ENCODE measurements at places on chromosomes 3 and 15.

DNA sequence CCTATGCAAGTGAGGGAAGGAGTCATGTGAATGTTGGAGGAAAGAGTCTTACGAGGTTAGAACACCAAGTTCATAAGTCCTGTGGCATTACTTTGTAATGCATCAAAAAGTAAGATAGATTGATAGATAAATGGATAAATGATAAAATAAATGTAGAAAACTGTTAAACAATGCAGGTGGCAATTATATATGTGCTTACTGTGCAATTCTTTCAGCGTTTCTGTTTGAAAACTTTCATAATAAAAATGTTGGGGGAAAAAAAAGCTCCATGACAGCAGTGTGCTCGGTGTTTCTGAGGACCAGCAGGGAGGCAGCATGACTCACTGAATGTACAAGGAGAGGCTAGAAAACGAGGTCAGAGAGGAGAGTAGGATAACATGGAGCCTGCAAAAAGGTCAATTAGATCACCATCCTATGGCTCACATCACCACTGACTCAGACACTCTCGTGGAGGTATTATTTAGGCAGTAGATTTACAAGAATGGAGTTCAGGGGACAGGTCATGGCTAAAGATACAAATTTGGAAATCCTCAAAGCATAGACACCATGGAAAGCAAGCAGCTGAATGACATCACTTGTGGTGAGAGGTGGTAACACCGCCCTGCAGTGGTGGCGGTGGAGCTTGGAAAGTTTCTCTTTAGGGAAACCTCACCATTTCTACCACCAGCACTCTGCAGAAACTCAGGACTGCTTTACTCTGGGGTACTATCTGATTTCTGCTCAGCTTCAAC, 219.8 kb downstream of the CTNNB1 start:
- DNase-seq, result peak; percentile 16

- peak; percentile 63 for DNase-seq
Measured at GRCh38 chr3:141913150-141913811, 36.8 kb downstream of the ATP1B3 start.

DNA sequence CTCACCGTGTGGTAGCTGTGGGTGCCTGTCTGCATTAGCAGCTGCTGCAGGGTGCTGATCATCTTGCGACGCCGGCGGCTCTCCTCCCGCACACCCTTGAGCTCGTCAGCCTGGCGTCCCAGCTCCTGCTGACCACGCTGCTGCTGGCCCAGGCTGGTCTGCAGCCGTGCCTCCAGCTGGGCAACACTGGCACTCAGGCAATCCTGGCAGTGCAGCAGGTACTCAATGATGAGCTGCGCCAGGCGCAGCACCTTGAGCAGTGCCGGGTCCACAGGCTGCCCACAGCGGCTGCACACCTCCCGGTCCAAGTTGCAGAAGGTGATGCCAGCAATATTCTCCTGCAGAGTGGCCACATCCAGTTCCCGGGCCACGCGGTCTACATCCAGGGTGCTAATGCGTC, 11.9 kb downstream of the DZIP1L start:
- no peak for DNase-seq

GRCh38 chr15:98195796-98196195, 235.3 kb downstream of the ARRDC4 start:
- no peak for DNase-seq

DNA sequence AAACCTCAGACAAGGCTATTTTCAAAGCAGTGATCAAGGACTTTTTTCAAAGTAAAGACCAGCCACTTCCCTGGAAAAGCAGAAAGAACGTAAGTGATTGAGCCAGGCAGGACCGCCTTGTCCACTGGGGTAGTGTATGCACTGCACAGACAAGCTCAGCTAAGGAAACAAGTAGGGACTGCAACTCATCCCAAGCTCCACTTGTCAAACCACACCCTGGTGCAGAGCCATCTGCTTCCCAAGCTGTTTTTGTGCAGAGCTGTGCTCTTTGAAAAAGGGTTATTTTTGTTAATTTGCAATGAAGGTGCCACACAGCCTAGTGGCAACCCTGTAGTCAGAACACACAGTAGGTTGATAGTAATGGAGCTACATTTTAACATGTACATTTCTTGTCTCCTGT, 193.3 kb downstream of the ADAMTS9 start:
- no peak for DNase-seq

DNA sequence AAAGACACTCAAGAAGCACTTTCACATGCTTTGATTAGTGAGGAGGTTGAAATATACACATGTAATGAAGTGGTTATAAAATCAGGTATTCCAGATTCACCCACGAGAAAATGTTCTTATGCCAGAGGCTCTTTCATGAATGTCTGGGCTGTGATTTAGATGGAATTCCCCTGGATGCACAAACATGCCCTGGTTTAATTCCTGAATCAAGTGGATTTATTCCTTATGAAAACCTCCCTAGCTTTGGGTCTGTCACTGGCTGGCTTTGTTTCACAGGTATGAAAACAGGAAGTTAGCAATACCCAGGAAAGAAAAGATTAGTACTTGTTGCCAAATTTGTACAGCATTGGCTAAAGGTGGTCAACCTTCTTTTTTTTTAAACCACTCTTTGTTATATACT, 1123.0 kb downstream of the ROBO1 start:
- no peak for DNase-seq

DNA sequence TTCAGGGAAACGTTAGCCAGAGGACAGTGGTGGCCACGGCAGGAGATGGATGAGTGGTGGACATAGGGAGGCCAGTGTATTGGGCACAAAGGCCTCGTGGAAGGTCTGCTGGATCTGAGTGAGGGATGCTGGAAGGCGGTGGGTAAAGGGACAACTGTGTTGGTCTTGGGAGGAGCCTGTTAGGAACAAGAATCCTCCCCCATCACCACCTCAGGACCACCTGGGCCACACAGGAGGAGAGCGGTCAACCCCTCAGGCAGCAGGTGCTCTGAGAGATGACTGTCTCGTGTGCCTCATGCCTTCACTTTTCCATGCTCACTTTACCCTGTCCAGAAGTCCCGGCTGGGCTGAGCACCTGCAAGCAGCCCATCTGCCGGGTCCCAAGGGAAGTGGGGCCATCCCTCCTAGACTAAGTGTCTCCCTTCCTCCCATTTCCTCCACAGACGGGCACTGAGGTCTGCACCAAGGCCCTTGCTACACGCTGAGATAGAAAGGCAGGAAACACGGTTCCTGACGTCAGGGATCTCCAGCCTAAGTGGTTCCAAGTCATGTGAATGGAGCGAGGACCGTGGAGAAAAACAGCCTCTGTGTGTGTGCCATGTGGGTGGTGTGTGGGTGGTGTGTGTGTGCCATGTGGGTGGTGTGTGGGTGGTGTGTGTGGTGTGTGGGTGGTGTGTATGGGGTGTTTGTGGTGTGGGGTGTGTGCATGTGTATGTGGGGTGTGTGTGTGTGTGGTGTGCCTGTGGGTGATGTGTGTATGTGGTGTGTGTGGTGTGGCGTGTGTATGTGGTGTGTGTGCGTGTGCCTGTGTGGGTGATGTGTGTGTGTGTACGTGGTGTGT, 47.8 kb upstream of the CTSH start:
- DNase-seq, result no peak

DNA sequence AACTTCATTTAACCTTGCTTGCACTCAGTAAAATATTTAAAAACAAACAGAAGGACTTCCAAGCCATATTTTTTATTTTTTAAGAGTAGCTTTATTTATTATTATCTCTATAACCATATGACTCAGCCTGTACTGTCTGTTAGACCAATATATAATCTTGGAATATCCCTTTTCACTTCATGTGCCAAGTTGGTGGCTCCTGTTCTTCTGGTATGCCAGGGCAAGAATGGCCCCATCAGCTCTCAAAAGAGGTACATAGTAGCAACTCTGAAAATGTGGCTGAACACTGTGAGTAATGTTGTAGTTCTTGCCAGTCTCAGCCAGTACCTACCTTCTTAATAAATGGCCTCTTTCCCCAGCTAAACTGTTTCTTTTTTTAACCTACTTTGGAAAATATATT, 257.0 kb upstream of the UBE2E1 start:
- DNase-seq, result no peak

GRCh38 chr15:39198044-39199000, 382.6 kb upstream of the THBS1 start:
- no peak for DNase-seq

- DNase-seq, result no peak
Measured at GRCh38 chr3:102078854-102079808, 229.8 kb downstream of the NFKBIZ start.

DNA sequence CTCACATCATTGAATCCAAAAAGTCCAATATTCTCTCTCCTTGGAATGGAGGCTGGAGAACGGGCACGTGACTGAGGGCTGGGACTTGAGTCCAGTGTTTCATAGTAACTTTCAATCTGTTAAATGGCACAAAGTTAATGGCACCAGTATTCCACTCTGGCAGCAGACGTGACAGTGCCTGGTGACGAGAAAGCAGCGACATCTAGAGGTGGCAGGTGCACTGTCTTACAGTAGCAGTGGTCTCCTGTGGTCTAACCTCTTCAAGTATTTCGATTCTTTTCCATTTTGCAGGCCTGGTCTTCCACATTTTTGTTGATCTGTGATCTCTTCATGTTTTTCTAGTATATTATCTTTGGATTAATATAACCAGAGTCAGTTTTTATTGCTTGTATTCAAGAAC, 107.1 kb downstream of the OXSM start:
- no peak for DNase-seq

- DNase-seq, result peak; percentile 55
Measured at GRCh38 chr3:4633078-4634004, 140.2 kb downstream of the ITPR1 start.

- DNase-seq, result no peak
Measured at GRCh38 chr3:122355612-122356011, 27.4 kb downstream of the MIX23 start.

- DNase-seq, result no peak
Measured at GRCh38 chr15:45555934-45556608, 31.1 kb upstream of the BLOC1S6 start.

DNA sequence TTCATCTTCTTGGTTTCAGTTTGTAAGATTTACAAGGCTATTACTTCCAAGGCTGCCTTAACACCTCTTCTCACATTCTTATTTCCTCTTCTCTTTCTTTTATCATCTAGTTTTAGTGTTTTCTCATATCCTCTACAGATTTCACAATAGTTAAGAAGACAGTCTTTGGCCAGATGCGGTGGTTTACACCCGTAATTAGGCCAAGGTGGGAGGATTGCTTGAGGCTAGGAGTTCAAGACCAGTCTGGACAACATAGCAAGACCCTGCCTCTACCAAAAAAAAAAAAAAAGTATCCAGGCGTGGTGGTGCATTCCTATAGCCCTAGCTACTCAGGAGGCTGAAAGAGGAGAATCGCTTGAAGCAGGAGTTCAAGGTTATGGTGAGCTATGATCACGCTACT, 3.5 kb upstream of the ALDH1A2 start:
- DNase-seq, result no peak

DNA sequence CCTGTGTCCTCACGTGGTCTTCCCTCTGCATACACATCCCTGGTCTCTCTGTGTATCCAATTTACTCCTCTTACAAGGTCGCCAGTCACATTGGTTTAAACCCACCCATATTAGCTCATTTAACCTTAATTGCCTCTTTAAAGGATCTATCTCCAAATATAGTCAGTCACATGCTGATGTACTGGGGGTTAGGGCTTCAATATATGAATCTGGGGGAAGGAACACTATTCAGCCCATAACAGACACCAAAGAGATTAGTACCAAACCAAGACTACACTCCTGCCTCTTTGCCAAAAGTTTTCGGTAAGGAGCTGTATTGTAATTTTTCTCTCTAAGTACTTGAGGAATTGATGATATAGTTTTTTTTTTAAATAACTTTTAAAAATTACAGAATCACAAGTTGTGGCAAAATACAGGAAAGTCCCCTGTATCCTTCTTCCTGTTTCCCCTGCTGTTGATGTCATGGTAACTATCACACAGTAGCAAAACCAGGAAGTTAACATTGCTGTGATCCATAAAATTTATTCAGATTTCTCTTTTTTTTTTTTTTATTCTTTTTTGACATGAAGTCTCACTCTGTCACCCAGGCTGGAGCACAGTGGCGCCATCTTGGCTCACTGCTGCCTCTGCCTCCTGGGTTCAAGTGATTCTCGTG, 67.8 kb downstream of the SLCO3A1 start:
- DNase-seq, result peak; percentile 21

DNA sequence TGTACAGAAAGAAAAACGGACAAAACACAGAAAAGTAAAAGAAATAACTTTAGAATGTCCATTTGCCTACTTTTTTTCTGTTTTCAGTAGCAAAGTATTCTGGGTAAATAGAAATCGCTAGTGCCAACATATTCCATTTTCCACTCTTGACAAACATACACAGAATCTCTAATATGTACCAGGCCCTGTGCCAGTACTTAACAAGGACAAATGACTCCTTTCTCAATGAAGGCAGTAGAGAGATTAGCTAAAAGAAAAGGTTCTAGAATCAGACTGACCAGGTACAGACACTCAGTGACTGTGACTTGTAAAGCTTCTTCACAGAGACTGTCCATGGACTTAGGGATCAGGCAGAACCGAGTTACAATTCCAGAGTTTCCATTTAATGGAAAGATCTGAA, 165.8 kb upstream of the STAC start:
- peak; percentile 6 for DNase-seq

- DNase-seq, result peak; percentile 40
Measured at GRCh38 chr15:77966540-77967234, 110.8 kb downstream of the TBC1D2B start.

GRCh38 chr3:37435572-37435971, 261.2 kb upstream of the LRRFIP2 start:
- no peak for DNase-seq

- peak; percentile 67 for DNase-seq
Measured at GRCh38 chr15:48647962-48648361, 2.5 kb upstream of the FBN1 start.

- DNase-seq, result no peak
Measured at GRCh38 chr3:80157546-80157945, 389.7 kb upstream of the ROBO1 start.

DNA sequence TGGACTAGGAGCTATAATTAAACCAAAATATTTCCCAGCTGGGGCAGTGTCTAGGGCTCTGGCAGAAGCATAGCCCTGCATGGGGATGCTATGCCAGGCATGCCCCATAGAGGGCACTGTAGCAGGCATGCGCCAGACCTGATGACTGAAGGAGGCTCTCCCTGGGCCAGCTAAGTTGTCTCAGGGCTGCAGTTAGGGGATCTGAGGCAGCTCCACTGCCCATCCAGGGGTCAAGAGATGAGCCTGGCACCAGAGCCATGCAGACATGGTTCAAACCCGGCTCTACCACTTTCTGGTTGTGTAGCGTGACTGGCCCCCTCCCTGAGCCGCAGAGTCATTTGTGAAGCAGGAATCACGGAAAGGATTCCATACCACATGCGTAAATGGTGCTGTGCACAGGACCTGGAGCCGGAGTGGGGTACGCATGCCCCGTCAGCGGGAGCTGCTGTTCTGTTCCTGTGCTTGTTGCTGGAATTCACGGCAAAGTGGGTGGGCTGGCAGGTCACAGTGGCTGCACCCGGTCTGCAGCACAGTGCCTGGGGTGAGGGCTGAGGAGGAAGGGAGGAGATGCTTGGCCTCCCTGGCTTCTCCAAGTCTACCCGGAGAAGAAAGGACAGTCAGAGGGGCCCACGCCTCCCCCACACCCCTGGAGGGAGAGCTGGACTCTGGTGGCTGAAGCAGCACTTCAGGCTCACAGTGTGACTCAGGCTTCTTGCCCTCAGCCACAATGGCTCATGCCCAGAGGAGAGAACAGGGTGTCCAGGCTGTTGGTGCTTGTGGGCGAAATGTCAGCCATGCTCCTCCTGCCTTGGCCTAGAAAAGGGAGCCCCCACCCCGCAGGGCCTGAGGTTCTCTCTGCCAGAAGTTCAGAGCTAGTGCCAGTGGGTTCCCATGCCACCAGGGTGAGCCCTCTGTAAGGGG, 43.1 kb downstream of the DNASE1L3 start:
- DNase-seq, result peak; percentile 75
